ENCODE measurements at places on chromosomes 5 and 9.
A peak's percentile ranks its signal among the peaks of the same experiment; 100 is the strongest.

- peak; percentile 62 for DNase-seq
Observed at GRCh38 chr5:178145965-178146820, 7.5 kb downstream of the NHP2 start.

- DNase-seq: no peak
Observed at GRCh38 chr9:83932011-83932410, 10.8 kb upstream of the KIF27 start.

DNA sequence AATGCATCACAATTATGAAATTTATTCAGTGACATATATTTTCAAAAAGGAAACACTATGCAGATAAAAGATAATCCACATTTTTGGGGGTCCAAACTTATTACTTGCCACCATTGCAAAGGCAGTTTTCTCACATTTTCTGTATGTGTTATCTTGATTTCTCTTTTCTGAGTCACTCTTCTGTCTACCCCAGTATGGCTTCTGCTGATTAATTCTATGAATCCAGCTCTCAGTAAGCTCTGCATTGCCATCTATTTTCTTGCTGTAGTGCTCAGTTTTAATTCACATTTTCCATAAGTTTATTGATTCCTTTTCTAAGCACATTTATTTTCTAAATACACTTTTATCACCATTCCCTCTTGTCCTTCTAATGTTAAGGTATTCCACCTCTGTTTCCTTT is 1.7 kb downstream of the IFNA10 start:
- no peak for DNase-seq

DNA sequence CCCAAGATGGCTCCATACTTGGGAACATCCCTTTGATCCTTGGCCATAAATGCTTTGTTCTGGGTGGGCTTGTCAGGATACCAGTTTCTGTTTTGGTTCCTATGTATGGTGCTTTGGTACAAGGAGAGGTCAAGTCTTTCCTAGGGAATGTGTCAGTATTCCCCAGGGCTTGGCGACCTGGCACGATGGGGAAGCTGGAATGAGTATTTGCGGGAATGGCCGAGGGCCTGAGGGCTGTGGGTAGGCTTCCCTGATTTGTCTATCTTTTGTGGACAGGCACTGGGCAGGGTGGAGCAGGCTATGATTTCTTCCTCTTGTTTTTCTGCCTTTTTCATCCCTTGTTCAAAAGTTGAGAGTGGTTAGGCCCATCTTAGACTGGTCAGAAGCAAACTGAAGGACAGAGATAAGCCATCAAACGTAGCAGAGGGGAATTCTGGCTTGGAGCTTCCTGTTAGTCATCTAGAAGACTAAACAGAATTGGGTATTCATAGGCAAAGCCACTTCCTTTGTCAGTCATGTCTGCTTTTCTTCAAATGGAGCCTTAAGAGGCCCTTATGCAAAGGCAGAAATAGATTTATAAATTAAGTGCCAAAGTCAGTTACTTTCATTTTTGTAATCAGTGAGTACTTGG is 13.7 kb downstream of the DOCK2 start:
- no peak for DNase-seq

DNA sequence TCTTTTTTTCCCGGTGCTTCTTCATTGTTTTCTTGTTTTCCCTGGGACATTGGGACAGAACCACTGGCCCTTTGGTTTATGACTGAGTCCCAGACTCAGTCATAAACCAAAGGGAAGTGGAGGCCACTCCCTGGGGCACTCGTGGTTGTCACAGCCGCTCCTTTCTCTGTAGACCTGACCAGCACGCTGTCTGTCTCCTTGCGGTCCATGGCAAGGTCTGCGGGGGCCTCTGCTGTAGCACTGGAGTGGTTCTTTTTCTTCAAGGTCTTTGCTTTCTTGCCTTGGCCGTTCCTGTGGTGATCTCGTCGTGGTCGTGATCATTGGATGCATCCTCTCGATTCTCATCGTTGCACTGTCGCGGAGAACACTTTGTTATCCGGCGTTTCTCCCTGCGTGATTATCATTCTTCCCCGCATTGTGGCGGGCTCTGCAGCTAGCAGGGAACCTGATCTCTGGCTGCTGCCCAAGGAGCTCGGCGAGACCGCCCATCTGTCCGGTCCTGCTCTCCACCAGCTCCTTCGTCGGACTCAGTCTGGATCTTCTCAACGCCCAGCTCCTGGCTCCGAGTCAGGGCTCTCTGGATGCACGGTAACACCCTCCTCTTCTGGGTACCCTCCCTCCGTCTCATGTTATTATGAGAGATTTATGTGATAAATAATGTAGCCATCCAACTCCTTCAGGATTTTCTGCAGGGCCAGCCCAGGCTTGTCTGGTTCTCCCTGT is 43.5 kb upstream of the MPDZ start:
- no peak for DNase-seq

DNA sequence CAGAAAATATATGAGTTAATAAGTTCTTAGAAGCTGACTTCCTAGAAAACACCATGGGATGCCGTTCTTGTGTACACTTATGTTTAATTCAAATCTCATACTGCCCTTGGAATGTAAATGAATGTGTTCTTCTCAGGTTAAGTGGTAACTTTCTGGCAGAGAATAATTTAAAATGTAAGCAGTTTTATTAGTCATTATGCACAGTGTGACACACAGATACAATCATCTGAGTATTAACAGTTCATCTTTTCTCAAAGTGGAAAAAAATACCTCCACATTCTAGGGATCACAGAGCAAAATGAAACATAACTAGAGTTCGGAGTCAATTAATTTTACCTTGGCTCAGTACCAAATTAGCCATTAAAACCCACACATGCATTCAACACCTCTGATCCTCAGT is 508.1 kb downstream of the CDH9 start:
- DNase-seq: no peak

- no peak for DNase-seq
Observed at GRCh38 chr9:92165484-92165883, 50.3 kb upstream of the SPTLC1 start.

GRCh38 chr9:119280740-119281485 is 88.3 kb downstream of the BRINP1 start:
- DNase-seq: no peak

DNA sequence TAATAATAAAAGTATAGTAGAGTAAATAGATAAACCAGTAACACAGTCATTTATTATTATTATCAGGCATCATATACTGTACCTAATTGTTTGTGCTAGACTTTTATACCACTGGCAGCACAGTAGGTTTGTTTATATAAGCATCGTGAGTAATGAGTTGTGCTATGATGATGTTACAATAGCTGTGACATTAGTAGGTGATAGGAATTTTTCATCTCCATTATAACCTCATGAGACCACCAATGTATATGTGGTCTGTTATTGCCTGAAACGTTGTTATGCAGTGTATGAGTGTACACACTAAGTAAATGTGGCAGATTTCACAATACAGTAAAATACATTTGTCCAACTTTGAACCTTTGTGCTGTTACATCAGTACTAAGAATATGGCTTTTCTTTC is 72.7 kb upstream of the SPATA31D4 start:
- no peak for DNase-seq
